Activated T-helper 2 cell treated with anti-CD3 and anti-CD28 coated beads, Interferon-gamma antibody, Interleukin-2, Interleukin-4, amounts not matched to agents 10 μg/mL and 5 μg/mL and 100 μg/mL, durations not matched to agents 14 hours and 24 hours and 36 hours (primary cell): ENCODE measurements at places on chromosomes 6 and 20. TPM values are rescaled to one million over a fixed set of nuclear protein-coding genes. Genes with fewer than 3 reads are reported as not detected.

The ANKS1A gene
- total RNA-seq: 7.3 and 8.0 TPM in 2 replicates

The LY6G5C gene
- 4.6 and 4.8 TPM in 2 replicates for total RNA-seq

- DNase-seq: no peak
Measured at GRCh38 chr6:21870076-21870730, 276.7 kb downstream of the SOX4 start.

The OTOR gene
- total RNA-seq: not detected in 2 replicates

- DNase-seq: no peak
Measured at GRCh38 chr20:7371518-7372163, 568.6 kb downstream of the HAO1 start.

- DNase-seq: no peak
Measured at GRCh38 chr6:155676346-155676745, 220.7 kb upstream of the NOX3 start.

DNA sequence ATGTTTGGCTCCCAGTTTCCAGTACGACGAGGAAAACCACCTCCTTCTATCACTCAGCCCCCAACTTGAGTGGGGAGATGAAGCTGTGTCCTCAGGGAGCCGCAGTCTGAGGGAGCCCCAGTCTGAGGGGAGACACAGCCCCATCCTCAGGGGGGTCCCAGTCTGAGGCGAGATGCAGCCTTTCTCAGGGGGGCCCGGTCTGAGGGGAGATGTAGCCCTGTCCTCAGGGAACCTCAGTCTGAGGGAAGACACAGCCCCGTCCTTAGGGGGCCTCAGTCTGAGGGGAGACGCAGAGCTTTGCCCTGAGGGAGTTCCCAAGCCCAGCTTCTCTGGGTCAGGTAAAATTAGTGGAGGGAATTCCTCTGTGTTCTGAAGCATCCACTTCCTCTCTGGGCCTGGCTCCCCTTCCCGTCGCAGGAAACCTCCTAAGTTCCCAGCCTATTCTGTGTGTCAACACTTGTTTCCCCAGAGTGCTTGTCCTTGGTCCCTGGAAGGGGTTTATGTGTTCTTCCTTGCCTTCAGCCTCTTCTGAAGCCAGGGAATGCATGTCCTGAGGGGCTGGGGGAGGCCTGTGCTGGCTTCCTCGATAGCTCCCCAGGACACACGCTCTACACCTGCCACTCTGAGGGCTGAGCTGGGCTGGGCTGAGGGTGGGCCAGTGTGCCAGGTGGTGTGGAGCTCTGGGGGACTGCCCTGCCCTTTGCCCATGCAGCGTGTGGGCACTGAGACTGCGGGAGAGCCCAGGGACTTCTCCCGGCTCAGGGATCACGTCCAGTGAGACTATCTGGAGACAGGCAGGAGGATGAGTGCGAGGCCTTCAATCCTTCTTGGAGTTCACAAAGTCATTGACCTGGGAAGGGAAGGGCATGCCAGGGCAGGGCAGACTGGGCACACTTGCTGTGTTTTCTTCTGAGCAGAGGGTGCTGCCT, 55.4 kb downstream of the VEGFA start:
- DNase-seq: no peak

DNA sequence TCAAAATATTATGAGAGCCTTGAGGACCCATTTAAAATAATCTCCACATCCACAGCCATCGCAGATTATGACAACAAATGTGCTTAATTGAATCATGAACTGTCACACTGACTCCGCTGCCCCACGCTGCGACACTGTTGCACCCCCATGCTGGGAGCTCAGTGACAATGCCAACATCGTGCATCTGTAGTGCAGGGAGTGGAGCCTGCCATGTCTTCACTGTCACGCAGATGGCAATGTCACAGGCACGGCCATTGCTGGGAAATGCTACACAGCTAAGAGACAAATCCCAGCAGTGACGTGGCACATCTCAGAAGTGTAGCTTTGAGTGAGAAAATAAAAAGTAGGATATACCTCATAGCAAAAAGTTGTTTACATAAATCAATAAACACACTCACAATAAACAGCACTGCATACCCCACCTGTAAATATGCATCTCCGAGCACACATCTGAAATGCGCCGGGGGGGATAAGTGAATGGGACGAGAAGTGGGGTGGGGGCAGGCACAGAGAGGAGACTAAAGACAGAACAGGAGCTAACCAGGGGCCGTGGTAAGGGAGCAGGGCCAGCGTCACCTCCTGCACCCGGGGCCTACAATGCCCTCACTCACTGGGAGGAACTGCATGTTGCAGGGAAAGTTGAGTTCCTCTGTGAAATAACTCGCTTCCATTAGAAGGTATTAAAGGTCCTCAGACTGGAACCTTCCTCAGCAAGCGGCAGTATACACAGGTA, 349.9 kb downstream of the THBS2 start:
- no peak for DNase-seq

The ORC3 gene
- 31.2 and 31.9 TPM in 2 replicates for total RNA-seq

GRCh38 chr20:32218156-32218900, 10.6 kb downstream of the POFUT1 start:
- no peak for DNase-seq

The TMEM244 gene
- not detected in 2 replicates for total RNA-seq

DNA sequence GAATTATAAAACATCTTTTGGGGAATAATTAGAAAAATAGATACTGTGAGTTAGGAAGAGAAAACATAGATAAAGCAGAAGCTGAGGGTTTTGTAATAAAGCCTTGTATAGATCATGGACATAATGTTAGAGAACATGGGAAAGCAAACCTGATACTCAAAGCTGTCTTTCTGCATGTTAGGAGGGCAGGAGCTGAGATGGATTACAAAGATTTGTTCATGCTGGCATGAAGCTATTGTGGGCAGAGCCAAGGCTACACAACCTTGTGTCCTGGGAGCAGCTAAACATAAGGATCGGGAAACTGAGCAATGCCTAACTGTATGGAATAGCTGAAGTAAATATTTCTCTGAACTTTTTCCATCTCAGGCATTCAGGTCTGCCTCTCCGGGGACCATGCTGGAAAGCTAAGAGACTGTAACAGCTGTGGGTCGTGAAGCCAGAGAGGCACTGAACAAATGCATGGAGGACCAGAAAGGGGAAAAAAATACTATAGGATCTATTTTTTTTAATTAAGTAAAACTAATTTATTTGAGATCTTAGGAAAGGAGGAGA, 28.2 kb upstream of the CNKSR3 start:
- DNase-seq: no peak

- DNase-seq: no peak
Measured at GRCh38 chr6:4664117-4664626, 112.0 kb upstream of the CDYL start.

- DNase-seq: no peak
Measured at GRCh38 chr6:134840086-134840867, 109.6 kb downstream of the ALDH8A1 start.

DNA sequence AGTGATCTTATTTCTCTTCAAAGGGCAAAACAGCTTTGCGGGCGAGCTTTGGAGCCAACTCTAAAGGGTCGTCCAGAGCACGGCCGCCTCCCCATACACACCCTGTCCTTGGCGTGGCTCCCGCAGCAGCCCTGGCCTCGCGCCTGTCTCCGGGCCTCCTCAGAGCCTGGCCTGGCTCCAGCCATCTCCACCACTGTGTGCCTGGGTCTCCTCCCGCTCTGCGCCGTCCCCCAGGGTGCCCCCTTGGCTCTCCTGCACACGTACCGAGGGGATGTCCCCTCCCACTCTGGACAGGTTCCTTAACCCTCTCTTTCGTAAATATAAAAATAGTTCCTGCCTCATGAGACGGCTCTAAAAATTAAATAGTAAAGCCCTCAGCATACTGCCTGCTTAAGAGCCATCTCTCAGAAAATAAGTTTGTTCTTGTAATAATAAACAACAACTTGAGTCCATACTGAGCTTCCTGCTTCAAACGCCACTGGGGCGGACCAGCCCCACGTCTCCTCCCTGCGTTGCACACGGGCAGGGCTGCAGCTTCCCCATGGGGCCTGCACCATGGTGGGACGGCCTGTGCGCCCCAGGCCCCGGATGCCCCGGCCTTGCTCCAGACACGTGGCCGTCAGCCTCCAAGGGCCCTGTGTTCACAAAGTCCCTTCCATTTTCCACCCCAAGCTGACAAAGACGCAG, 226.2 kb downstream of the TTLL2 start:
- no peak for DNase-seq

DNA sequence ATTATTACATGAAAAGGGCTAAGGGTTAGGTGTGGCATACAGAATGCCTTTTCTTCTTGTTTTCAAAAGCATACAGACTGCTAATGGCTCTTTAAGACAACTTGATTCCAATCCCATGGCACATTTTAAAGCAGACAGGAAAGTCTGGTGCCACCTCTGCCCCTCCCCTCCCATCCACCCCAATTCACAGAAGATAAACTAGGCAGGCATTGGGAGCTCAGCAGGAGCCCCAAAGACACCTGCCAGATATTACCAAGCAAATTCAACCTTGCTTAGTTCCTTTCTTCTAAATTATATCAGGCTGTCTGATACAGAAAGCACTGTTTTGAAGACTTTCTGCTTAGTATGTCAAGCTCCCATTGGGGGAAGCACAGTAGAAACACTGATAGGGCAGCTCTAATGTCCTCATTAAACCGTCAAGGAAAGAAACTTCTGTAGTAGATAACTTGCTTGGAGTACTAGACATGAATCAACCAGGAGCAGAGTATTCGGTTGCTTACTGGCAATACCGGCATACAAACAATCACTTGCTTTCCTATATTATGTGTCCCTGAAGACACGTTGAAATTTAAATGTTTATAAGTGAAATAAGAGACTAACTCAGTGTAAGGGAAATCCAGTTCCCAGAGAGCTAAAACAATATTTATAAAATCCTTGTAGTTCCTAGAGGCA, 13.0 kb downstream of the SESN1 start:
- no peak for DNase-seq

- no peak for DNase-seq
Measured at GRCh38 chr6:166282394-166283032, 25.7 kb downstream of the PRR18 start.

- DNase-seq: peak; percentile 5
Measured at GRCh38 chr6:40349901-40350746, 237.0 kb downstream of the LRFN2 start.

The ATP9A gene
- total RNA-seq: 22.1 and 22.7 TPM in 2 replicates

DNA sequence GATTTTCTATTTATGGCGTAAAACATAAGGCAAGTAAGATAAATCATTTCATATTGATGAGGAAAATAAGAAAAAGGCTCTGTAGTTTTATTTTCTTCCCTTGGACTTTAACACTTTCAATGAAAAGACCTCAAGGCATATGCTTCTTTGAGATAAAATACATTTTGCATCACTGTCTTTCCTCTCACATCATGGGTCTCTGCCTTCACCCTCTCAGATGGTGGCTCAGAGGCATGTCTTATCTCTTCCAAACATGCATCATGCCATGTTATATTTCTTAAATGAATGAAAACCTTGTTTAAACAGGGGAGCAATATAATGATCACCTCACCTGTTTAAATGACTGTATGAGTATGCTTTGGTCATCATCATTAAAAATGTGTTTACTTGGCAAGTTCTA, 59.3 kb downstream of the PRL start:
- DNase-seq: no peak

- no peak for DNase-seq
Measured at GRCh38 chr6:45254253-45254652, 73.9 kb upstream of the RUNX2 start.

DNA sequence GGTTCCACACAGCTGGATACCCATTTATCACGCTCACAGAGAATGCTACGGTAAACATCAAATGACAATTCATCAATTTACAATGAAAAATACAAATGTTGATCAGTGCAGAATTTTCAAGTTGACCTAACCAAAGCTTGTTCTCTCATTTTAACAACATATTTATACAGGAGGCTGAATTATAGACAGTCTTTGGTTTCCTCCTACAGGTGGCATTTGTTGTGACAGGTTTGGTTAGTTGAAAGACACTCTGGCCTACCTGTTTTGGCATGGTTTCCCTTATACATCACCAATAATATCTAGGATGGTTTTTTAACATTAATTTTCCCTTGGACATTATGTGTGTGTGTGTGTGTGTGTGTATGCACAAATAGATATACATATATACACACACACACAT, 642.5 kb upstream of the MMS22L start:
- no peak for DNase-seq

The PRRT1 gene
- 0.27 TPM in 1 of 2 replicates, not detected in the other for total RNA-seq

GRCh38 chr6:30441171-30441570, 48.1 kb upstream of the HLA-E start:
- no peak for DNase-seq

The RRP36 gene
- 71.4 and 78.4 TPM in 2 replicates for total RNA-seq

DNA sequence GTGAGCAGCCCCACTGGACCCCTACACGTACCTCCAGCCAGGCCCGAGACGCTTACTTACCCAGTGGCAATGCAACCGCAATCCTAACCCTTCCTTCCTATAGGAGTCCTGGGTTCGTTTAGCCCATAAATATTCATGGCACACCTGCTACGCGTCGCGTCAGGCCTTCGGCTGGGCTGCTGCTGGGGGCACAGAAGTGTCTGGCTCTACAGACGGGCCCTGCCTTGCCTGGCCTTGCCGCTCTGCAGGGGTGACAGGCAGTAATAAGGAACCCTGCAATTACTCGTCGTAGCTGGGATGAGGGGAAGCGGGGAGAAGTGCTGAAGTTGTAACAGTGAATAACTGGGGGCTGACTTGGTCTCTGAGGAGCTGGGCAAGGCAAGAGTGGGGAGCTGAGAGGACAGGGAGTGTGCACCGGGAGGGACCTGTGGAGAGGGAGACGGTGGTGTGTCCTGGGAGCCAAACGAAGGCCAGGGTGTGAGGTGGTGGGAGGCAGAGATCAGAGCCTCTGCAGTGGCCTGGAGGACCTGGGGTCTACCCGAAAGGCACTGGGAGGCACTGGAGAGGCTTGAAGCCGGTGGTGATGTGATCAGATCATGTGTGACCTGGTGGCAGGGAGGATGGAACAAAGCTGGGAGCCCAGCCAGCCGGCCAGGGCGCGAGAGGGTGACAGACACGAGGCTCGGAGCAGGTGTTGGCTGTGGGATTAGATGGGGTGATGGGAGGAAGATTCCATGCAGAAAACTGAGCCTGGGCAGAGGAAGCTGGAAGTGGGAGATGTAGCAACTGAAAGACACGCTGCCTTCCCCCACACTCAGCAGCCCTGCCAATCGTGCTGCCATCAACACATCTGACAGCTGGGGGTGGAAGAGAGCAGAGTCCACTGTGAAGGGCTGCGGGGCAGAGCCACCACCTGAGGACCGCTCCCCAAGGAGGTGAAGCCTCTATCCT, 36.4 kb downstream of the PSMG4 start:
- no peak for DNase-seq

The NEURL2 gene
- 2.0 and 3.3 TPM in 2 replicates for total RNA-seq

The AFG1L gene
- 4.7 and 5.5 TPM in 2 replicates for total RNA-seq

The PPIL4 gene
- total RNA-seq: 20.4 and 20.5 TPM in 2 replicates

GRCh38 chr6:8546496-8546895, 111.2 kb upstream of the SLC35B3 start:
- no peak for DNase-seq
